ENCODE measurements at places on chromosomes 2 and 18.

- DNase-seq, result no peak
Measured at GRCh38 chr2:7906431-7906830, 775.4 kb upstream of the ID2 start.

- no peak for DNase-seq
Measured at GRCh38 chr18:34841891-34842290, 131.8 kb downstream of the DTNA start.

- DNase-seq, result no peak
Measured at GRCh38 chr2:47323822-47324171, 79.2 kb upstream of the MSH2 start.

GRCh38 chr2:70103531-70104061 lies 16.3 kb downstream of the PCBP1 start:
- DNase-seq, result no peak

DNA sequence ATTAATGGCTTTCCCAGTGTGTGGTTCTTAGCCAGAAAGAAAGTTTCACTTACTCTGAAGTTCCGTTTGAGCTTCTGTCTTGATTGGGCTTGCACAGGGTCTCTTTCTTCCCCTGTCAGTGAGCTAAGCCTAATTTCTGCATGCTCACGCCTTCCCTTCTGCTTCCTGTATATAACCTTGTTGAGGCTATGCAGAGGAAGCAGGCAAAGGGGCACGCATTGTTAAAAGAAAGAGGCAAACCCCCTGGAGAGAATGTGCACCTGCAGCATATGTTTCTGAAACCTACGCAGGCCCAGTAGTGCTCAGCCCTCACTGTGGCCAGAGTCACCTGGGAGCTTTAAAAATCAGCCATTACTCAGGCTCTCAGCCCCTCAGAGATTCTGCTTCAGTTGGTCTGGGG lies 14.5 kb upstream of the PLA2R1 start:
- DNase-seq, result no peak

GRCh38 chr18:3246635-3247239 lies 864 bp upstream of the MYL12A start:
- DNase-seq, result peak; percentile 15

DNA sequence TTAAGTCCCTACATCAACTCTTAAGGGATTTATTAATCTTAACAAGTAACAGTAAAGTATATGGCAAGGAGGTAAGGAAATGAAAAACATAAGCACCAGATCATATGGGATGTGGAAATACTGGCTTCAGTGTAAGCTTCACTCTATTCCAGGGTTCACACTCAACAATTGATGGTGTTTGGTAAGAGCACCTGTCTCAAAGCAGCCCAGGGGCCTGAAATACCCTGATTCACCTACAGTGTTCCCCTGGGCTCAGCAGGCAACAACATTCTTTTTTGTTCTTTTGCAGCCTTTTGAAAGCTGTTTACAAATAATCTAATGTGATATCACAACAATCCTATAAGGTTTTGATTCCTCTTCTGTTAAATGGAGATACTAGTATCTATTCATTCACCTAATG lies 1.2 kb upstream of the MLPH start:
- no peak for DNase-seq

GRCh38 chr2:215379948-215380347 lies 55.9 kb downstream of the FN1 start:
- DNase-seq, result no peak

All from hippocampal formation (tissue), 2 donors.